Right renal pelvis (tissue), 4 donors: ENCODE measurements at places on chromosomes 3 and 15.

DNA sequence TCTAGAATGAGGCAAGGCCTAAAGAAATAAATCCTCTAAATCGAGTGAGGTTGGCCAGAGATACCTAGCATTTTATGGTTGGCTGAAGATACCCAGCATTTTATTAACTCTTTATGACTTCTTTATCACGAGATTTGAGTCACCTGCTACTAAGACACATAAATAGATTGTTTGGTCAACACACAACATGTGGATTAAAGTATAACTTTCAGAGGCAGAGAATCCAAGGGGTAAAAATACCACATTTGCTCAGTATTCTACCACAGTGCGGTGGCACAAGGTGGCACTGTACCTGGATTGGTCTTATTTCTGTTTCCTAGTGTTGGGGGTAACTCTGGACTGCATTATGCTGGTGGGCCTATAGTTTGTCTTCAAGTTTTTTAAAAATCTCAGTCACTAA is 27.0 kb upstream of the VILL start:
- DNase-seq = no peak

- no peak for DNase-seq
Measured at GRCh38 chr3:4850928-4851265, 128.3 kb upstream of the BHLHE40 start.

- no peak for DNase-seq
Measured at GRCh38 chr3:187252311-187252710, 39.2 kb downstream of the MASP1 start.

DNA sequence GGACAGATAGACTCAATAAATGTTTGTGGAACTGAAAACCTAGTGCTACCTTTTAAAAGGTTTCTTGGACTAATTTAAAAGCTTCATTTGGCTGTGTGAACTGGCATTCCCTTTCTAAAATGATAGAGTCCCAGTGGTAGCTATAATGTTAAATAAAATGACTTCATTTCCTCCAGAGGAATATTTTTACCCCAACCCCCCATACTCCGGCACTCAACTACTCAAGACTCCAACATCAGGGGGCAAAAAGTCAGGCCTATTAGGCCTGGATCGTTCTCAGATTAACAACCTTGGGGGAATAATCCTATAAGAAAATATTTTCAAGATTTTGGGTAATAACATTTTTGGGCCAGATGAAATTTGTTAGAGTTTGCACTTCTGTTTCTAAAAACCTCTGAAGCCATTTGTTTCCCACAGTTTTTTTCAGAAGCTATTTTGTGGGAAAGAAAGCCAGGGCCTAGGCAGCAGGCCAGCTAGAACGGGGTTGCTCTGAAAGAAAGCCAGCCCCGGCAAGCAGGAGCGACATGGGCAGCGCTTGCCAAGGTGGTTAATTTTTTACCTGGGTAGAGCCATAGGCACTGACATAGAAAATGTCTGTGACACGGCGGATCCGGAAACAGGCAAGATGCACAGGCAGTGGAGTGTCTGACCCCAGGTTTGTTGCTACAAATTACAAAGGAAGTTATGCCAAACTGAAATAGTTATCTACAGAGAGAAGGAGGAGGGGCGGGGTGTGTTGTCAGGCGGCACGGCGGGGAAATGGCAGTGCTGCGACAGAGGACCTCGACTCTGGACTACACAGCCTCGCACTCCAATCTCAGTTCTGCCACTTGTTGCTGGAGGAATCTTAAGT is 84.6 kb downstream of the MAGI1 start:
- DNase-seq = no peak

- DNase-seq = no peak
Measured at GRCh38 chr3:63674586-63674985, 22.1 kb downstream of the SNTN start.

DNA sequence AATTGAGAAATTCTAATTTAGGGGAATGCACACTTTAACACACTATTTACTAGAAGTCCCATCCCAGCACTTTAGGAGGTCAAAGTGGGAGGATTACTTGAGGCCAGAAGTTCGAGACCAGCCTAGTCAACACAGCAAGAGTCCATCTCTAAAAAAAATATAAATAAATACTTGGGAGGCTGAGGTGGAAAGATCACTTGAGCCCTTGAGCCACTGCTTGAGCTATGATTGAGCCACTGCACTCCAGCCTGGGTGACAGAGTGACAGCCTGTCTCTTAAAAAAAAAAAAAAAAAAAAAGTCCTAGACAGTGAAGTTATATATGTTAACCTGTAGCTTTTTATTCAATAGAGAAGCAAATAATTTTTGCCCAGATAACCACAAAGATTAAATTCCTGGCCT is 69.2 kb downstream of the DLG1 start:
- DNase-seq = no peak

DNA sequence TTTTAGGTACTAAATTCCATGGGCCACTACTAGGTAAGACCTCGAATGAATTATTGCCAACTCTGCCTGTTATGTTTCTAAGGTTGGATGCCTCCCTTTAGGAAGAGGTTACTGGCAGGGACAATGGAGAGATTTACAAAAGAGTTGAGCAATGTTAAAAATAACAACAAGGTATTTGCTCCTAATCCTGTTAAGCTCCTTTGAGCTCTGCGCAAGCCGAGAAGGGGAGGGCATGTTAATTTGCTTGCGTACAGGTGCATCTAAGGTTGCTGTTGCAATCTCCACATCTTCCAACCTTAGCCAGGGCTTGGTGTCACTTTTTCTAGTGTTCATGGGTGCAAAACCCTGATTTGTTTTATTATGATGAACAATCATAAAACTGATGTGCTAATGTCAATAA is 161.5 kb upstream of the TPM1 start:
- no peak for DNase-seq

GRCh38 chr15:39302936-39303335 is 277.9 kb upstream of the THBS1 start:
- DNase-seq = no peak

- no peak for DNase-seq
Measured at GRCh38 chr3:99175276-99175812, 273.8 kb upstream of the DCBLD2 start.

DNA sequence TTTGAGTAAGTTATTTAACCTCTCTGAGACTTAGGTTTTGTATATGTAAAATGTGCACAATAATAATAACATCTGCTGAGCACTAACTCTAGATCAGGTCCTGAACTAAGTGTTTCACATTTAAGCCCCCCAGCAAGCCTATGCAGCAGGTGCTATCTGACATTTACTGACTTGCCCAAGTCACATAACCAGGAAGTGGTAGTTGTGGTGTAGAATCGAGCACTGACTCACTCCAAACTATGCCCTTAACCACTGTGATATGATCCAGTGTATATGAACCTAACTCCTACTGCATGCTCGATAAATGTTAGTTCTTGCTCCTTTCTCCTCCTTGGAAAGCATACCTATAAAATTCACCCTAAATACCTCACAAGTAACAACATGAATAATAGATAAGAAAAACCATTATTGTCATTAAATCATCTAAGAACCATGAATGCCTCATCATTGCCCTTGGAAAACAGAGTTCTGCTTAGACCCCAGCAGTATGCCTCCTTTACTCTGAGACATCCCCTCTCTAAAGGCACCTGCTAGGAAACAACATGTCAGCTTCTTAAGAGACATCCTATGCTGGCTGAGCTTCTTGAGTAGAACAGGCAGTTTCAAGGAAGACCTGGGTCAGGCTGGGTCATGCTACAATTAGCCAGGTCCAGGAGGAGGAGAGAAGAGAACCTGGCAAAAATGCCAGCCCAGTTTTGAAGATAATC is 3.0 kb upstream of the SHC4 start:
- no peak for DNase-seq

DNA sequence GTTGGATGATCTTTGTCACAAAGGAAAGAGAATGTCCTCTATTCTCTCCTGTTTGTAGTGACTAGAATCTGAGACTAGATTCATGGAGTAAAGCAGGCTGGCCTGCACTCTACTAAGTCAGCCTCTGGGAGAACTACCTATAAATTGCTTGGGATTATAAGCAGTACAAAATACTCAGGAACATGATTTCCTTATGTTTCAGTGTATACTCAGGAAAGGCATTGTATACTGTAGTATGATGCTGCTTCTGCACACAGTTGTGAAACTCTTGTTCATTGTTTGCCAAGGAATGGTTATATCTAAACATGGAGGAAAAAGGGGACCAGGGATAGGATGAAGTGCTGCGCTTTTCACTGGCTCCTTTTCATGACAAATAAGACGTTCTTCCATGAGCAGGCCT is 49.2 kb downstream of the OXSR1 start:
- DNase-seq = no peak

DNA sequence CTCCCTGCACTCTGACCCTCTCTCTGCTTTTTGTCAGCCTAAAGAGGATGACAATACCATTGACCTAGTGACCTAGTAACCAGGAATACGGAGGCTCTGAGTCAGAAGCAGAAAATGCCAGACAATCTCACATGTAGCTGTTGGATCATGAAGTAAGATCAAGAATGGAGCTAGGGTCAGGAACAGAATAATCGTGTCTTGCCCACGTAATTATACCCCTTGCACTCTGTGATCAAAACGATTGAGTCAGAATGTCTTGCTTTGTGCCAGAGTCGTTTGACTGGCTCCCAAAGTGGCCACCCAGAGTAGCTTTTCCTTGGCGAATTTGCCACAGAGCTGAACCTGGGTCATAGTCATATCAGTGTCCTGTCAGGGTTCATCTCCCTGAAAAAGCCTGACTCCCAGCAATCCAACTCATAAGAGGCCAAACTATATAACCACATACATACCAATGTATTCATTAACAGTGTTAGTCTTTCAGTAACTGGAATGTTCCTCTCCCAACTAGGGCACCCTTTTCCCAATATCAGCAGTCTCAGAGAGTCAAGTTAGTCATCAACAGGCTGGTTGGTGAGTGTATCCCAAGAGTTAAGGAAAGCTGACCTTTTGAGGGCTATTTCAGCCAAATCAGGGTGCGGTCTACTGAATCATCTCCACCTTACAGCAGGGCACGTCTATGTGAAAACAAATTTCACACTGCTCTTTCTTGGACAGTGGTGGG is 5.0 kb upstream of the CDV3 start:
- DNase-seq = no peak

DNA sequence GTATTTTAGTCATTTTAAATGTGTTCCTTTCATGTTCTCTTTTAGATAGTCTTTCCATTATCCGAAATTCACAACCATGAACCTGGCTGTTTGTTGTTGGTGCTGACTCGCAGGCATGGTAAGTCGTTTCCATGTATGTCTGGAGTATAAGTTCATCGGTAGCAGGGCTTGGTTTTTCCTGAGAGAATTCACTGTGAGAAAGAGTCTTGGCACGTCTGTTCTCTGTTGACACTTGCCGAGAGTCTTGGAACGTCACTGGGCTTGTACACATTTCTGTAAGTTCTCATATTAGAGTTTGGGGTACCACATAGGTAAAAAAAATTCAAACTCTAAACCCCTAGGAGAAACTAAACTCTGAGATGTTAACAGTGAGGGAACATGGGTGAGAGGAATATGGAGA is 29.4 kb upstream of the EIF4A2 start:
- no peak for DNase-seq

- no peak for DNase-seq
Measured at GRCh38 chr15:35663956-35664355, 118.0 kb upstream of the DPH6 start.
